ENCODE measurements at places on chromosomes 13 and 19.

DNA sequence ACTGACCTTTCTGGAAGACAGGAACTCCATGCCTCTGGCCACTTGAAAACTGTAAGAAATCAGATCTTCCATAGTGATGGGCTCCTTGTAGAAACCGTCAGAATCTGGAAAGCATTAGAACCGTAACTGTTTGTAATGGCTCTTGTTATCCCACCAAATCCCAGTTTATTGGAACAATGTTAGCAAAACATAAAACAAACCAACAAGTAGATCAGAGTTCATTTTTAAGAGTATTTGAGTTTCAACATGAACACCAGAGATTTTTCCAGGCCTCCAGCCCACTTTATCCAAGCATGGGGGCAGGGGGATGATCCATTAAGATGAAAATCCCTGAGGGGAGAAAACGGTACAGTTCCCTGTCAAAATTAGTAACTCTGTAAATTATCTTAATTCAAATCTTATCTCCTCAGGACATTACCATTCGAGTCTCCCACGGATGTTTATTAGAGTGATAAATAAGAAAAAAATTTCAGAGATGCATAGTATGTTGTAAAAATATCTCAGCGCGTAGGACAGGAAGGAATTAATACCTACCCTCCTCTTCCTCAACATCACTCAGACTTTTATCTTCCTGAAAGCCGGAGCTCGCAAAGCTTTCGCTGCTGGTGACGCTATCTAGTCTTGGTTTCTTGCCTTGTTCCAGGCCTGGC lies 172.5 kb downstream of the FLT1 start:
- no peak for DNase-seq

DNA sequence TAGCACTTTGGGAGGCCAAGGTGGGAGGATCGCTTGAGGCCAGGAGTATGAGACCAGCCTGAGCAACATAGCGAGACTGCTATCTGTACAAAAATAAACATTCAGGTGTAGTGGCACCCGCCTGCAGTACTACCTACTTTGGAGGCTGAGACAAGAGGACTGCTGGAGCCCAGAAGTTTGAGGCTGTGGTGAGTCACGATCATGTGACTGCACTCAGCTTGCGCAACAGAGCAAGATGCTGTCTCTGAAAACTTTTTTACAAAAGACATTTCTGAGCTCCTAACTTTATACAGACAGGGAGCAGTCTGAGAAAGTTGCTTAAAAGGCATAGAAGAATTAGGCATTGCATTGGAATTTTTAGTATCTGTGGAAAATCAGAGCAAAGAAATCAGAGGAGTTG lies 10.4 kb upstream of the TBC1D4 start:
- DNase-seq, result no peak

DNA sequence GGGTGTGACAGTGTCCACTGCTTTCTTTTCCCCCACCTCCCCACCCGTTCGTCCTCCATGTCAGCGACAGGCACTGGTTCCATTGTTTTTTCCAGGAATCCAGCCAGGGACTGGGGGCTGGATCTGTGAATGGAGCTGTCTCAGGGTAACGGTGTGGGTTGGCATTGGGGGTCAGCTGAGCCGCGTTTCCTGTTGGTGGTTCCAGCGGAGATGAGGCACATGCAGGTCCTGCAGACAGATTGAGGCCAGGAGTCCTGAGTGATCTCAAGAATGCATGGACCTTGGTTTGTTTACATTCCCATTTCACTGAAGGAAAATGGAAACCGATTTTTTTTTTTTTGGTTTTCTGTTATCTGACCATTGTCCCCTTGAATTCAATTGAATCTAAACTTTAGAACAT lies 303.9 kb downstream of the FGF9 start:
- DNase-seq, result no peak

GRCh38 chr19:10431943-10432735 lies 11.8 kb downstream of the PDE4A start:
- no peak for DNase-seq

DNA sequence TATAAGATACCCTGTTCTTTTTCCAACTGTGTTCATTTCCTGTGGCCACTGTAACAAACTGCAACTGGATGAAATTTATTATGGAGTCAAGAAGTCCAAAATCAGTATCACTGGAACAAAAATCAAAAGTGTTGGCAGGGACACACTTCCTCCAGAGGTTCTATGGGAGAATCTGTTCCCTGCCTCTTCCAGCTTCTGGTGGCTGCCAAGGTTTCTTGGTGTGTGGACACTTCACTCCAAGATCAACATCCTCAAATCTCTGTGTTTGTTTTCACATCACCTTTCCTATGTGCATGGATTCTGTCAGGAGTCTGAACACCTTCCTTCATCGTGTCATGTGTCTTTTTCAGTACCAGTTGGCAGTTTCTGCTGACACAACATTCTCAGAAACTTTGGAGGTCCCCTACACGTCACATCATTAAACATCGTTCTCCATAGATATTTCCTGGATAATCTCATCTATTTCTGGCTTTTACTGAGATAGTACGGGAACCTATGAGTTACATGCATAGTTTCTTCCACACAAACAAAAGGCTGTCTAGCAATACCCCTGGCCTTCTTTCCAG lies 15.2 kb upstream of the EFNB2 start:
- DNase-seq, result no peak

GRCh38 chr19:53521373-53522202 lies 16.4 kb upstream of the ZNF331 start:
- no peak for DNase-seq

GRCh38 chr13:32455594-32455903 lies 27.6 kb upstream of the N4BP2L1 start:
- DNase-seq, result no peak

DNA sequence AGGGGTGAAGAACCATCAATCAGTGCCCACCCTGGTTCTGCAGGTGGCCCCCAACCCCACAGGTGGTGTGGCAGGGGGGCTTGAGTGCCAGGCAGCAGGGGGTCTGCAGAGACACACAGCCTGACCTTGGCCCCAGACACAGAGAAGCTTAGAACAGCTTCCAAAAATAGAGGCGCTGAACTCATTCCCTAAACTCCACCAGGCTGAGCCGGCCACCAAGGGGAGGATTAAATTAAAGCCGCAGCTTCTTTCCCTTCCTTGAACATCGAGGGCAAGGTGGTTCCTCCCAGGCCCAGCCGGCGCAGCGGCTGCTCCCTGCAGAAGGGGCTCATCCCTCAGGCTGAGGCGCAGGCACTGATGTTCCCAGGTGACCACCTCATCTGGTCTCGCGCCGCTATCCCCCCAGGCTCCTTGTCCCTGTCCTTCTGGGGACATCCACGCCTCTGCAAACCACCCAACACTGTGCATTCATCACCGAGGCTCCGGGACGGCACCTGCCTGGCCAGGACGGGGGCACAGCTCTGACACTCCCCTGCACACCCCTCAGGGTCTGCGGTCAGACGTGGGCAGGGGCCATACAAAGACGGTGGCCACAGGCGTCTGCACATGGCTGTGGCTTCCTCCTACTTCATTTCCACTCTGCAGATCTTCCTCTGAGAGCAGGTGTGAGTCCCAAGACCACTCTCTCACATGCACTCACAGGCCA lies 30.9 kb downstream of the LAMP1 start:
- no peak for DNase-seq

- no peak for DNase-seq
Measured at GRCh38 chr19:35478794-35479677, 11.2 kb downstream of the KRTDAP start.

GRCh38 chr13:112781287-112781686 lies 91.4 kb downstream of the ATP11A start:
- DNase-seq, result no peak

DNA sequence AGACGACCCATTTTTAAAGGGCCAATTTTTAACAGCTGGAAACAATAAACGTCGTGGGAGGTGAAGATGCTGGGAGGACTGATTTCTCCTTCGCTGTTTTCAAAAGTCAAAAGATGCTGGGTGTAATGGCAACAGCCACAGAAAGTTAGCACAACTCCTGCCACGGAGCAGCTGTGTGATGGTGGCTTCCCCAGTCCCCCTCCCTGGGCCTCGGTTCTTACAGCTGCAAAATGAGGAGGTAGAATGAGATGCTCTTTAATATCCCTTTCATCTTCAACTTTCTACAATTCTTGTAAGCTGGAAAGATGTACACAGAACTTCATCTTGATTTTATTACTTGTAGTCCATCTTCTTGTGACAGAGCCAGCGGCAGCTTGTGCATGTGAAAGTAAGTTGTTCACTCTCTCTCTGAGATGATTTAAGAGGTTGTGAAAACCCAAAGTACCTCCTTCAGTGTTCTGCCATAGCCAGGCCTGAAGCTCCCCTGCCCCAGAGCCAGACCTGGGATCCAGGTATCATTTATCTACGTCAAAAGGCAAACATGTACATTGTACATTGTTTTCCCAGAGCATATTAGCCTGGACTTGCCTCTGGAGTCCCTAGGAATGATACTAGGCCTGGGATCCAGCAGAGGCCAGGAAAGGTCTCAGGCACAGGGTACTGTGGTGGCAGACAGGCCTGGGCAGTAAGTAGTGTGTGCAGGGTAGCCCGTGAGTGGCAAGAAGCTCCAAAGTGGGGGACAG lies 3.4 kb upstream of the UBE2L5 start:
- no peak for DNase-seq

- DNase-seq, result no peak
Measured at GRCh38 chr19:3983936-3984583, 1.2 kb downstream of the EEF2 start.

GRCh38 chr13:99486996-99487395 lies 14.3 kb upstream of the TM9SF2 start:
- DNase-seq, result no peak

DNA sequence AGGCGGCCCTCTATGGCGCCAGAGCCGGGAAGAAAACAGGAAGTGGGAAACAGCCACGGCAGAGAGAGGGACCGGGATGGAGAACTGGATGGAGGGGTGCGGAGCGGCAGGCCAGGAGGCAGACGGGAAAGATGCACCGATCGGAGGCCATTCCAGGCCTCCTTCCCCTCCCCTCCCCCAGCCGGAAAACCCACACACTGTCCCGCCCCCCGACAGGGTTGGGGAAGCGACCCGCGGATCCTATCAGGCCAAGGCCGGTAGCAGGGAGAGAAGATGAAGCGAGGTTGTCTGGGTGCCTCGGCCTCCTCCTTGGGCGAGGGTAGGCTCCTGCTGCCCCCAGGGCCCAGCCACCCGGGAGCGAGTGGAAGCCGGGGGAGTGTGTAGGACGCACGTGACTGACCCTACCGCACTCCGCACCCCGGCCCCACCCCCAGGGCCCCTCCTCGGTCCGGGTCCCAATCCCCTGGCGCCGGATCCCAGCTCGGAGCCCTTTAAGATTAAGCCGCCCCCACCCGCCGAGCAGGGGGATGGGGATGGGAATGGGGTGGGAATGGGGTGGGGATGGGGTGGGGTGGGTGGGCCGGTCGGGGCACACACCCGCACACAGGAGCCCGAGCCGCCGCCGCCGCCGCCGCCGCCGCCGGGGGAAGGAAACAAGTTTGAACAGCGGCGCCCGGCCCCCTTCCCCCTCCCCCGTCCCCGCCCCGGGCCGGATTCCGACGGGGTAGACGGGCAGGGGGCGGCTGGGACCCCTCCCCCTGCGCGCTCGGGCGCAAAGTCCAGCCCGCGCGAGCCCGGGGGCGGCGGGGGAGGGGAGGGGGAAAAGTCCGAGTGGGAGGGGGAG lies 1.5 kb downstream of the ERF start:
- no peak for DNase-seq

- DNase-seq, result no peak
Measured at GRCh38 chr19:2154587-2155075, 3.3 kb upstream of the AP3D1 start.

DNA sequence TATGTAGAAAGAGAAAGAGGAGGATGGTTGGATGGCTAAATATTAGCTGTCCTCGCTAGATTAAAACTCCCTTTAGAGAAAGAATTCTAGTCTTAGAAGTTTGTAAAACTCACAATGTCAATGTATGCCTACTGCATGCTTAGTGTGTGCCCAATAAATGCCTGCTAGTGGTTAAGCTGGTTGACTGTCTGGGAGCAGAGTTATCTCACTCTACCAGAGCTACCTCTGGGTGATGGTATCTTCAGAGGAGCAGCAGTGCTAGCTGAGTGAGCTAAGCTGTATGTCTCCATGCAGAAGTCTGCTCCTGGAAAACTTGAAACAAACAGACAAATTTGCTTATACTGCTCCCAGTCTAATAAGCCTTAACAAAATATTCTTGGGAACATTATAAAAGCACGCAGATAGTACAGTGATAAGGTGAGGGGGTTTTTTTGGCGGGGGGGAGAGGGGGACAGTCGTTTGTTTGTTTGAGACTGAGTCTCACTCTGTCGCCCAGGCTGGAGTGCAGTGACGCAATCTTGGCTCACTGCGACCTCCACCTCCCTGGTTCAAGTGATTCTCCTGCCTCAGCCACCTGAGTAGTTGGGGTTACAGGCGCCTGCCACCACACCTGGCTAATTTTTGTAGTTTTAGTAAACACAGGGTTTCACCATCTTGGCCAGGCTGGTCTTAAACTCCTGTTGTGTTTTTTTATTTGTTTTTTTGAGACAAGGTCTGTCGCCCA lies 202.8 kb upstream of the TSC22D1 start:
- no peak for DNase-seq

- no peak for DNase-seq
Measured at GRCh38 chr19:49570997-49571676, 9.2 kb downstream of the NOSIP start.

- DNase-seq, result no peak
Measured at GRCh38 chr13:100645382-100645781, 29.2 kb downstream of the TMTC4 start.

DNA sequence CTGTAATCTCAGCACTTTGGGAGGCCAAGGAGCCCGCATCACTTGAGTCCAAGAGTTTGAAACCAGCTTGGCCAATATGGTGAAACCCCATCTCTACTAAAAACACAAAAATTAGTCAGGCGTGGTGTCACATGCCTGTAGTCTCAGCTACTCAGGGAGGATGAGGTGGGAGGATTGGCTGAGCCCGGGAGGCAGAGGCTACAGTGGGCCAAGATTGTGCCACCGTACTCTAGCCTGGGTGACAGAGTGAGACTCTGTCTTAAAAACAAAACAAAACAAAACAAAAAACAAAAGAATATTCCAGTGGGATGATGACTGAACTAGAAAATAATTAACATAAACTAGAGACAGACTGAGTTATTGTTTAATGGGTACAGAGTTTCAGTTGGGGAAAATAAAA lies 81.7 kb upstream of the ABCC4 start:
- DNase-seq, result no peak

DNA sequence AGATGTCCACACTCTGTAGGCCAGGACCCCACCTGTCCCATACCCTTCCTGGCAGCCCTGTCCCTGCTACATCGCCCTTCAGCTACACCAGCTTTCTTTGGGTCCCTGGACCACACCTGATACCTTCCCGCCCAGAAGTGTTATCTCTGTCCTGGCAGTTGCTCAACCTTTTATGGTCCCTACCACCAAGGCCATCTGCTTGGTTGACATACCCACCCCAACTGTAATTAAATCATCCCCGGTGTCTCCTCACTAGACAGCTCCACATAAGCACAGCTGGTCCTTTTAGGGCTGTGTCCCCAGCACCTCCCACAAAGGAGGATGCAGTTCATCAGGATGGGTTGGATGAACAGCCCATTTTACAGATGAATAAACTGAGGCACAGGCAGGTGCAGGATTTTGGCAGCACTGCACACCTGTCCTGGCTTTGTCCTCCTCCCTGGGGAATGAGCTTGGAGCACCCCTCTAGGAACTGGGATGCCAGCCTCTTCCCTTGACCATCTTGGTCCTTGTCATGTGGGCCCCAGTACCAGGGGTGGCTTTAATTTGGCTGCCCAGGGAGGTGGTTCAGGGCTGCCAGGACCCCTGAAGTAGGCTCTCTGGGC lies 12.9 kb downstream of the NACC1 start:
- DNase-seq, result no peak

Measured in NT2/D1 (cell line).